ENCODE measurements at places on chromosomes 7 and 10. TPM values are rescaled to one million over a fixed set of nuclear protein-coding genes. Genes with fewer than 3 reads are reported as not detected.

HOXA5 gene
- total RNA-seq: 16.6 TPM

PRPS1L1 gene
- total RNA-seq: not detected

GRCh38 chr7:44964384-44964830, 14.4 kb downstream of the MYO1G start:
- no peak for DNase-seq

CCT6A gene
- total RNA-seq: 61.3 TPM

DNA sequence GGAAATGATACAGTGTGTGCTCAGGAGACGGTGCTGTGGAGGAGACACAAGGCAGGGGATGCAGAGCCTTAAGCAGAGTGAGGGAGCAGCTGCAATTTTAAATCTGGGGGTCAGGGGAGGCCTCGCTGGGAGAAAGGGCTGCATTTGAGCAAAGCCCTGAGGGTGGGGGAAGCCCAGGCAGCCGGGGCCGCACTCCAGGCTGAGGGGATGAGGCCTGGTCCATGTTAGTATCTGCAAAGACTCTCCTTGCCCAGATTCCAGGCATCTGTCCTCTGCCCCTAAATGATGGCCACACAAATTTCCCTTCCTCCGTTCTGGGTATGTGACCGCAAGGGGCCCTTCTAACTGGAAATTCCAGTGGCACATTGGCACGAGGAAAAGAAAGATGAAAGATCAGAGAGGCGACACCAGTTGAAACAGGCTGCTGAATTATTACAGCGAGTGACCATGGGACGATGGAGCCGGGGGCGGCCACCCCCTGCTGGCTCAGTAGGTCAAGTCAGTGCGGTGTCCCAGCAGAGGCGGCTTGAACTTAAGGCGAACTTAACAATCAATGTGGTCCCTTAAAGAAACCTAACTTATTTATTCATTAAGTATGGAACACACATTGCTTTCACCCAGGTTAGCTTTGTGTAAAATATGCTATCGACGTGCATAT, 62.3 kb upstream of the KAT6B start:
- DNase-seq: no peak

GRCh38 chr7:153628825-153629224, 423.4 kb upstream of the DPP6 start:
- DNase-seq: no peak

BMPER gene
- total RNA-seq: 17.3 TPM

CACNB2 gene
- total RNA-seq: 52.7 TPM

- no peak for DNase-seq
Measured at GRCh38 chr10:100740476-100741377, 4.7 kb upstream of the PAX2 start.

THAP5 gene
- 36.3 TPM for total RNA-seq

- DNase-seq: no peak
Measured at GRCh38 chr7:158564663-158565035, 23.0 kb downstream of the PTPRN2 start.

- DNase-seq: no peak
Measured at GRCh38 chr7:78395298-78396036, 596.9 kb downstream of the PHTF2 start.

DNA sequence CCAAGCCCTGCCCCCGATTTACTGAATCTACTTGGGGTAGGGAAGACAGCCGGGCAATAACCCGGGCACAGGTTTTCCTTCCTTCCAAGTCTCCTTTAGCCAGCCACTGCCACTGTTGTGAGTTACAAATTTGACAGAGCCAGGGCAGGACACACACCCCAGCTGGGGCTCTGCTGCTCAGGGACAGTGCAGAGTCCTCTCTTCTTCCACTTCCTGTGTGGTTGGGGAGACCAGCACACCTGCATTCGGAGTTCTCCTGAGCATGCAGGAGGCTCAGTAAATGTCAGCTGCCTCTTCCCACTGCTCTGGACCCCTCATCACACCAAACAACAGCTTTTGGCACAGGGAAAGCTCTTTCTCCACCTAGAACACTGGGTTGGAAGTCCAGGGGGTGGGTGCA, 21.3 kb downstream of the CHST15 start:
- no peak for DNase-seq

ADAMTS14 gene
- total RNA-seq: 10.7 TPM

- DNase-seq: no peak
Measured at GRCh38 chr10:1316121-1316808, 260.1 kb downstream of the WDR37 start.

- peak; percentile 88 for DNase-seq
Measured at GRCh38 chr7:157339777-157340677, 3.2 kb downstream of the DNAJB6 start.

- no peak for DNase-seq
Measured at GRCh38 chr7:100819586-100819985, 7.7 kb downstream of the EPHB4 start.

ACTL6B gene
- not detected for total RNA-seq

Measured in Peyer's patch (tissue), 4 donors.